ENCODE measurements at places on chromosomes 16 and 17.

GRCh38 chr16:57760357-57761160, 25.0 kb downstream of the KATNB1 start:
- DNase-seq, result no peak

DNA sequence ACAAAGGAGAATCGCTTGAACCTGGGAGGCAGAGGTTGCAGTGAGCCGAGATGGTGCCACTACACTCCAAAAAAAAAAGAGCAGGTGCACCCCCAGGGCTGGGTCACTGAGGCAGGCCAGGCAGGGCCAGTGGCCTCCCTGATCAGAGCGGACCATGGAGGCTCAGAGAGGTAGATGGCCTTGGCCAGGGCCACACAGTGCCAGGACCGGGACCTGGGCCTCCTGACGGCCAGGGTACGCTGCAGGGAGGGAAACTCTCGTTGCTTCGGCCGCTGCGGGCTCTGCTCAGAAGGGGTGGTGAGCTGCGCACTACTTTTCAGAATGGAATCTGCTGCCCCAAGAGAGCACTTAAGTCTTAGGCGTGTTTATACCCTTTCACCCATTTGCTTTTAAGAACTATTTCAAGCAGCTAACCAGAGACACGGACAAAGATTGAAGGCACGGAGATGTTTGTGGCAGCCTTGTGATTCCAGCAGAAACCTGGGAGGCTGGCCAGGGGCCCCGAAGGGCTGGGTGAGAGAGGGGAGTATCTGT, 17.1 kb downstream of the MYO1C start:
- DNase-seq, result no peak

GRCh38 chr17:80132906-80133625, 13.9 kb downstream of the EIF4A3 start:
- no peak for DNase-seq

- DNase-seq, result peak; percentile 49
Measured at GRCh38 chr17:10631048-10631700, 25.9 kb downstream of the MYH3 start.

- peak; percentile 63 for DNase-seq
Measured at GRCh38 chr17:57895382-57896060, 45.7 kb upstream of the MRPS23 start.

GRCh38 chr16:22961206-22961605, 147.2 kb downstream of the HS3ST2 start:
- no peak for DNase-seq

DNA sequence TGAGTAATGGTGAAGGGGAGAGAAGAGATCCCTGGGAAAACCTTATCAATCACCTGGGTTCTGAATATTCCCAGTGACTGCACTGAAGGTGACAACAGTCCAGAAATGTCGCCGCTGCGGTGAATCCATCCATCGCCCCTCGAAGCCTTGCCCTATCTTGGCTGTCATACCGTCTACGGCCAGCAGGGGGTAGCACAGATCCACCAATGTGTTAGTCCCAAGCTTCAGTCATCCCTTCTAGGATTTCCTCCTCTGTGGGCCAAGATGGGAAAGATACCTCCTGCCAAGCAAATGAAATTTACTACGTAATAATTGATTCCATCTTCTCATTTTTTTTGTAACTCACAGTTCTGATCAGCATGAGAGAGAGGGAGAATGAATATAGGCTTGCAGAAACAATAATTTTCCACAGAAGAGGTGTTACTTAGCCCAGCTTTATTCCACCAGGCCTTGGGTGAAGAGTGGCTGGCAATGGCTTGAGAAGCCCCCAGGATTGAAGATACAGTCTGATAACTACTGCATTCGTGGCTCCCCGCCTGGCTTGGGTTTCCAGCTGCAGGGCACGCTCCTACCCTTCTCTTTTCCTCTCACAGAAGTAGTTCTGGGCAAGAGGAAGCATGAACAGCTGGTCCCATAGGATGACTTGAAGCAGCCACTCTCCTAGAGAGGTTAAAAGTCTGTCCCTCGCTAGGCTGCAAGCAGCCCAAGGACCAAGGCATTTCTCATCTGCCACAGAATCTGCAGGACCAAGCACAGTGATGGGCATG, 2.6 kb upstream of the FMNL1 start:
- DNase-seq, result peak; percentile 98
